CD4-positive, alpha-beta T cell treated with Interferon gamma for 1 hour (primary cell): ENCODE measurements at places on chromosomes 16 and 17.

DNA sequence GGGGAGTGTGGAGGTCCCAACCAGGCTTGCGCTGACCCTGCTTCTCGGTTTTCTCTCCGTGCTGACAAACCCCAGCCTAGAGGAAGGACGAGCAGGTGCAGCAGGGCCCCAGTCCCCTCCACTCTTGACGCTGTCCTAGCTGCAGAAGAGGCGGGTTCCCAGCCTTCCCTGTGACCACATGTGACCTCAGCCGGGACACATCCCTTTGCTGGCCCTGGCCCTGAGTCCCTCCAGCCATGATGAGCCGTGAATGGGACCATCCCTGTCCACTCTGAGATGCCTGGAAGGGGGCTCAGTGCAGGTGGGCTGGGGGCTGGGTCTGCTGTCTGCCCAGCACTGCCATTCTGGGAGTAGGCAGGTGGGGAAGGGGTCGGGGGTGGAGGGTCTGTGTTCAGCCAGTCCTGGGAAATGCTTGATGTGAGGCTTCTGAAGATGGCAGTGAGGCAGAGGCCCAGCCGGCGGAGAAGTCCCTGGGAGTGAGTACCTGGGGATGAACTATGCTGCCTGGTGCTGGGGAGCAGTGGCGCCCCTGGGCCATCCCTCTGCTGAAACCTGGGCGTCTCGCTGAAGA lies 1.9 kb upstream of the TUBB3 start:
- DNase-seq = no peak

GRCh38 chr16:86667035-86667434 lies 88.7 kb downstream of the FOXL1 start:
- no peak for DNase-seq

DNA sequence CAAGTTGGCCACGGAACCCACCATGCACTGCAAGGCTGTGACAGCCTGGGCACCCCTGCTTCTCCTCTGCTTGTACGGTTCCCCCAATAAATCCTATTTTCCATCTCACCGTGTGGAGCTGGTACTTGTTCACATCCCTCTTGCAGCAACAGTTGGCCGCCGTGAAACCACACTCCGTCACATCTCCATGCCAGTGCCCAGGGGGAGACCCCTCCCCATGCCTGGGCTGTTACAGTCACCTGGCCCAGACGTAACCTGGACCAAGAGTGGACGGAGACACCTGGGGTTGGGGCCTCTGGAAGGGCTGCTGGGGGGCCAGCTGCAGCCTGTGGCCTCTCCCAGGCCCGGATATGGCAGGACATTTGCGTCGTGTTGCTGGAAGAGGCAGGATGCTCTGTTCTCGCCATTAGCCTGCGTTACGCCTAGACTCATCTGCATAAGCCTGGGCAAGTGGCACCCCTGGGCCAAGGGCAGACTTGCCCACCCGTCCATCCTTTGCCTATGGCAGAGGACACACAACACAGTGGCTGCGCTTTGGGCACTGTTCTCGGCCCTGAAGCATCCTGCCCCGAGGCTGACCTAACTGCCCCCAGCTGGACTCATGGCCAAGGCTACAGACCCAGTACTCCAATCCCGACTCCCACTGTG lies 14.2 kb upstream of the KREMEN2 start:
- no peak for DNase-seq

- DNase-seq = no peak
Observed at GRCh38 chr16:60230666-60231065, 1496.5 kb upstream of the GOT2 start.

GRCh38 chr17:66498580-66498979 lies 196.2 kb downstream of the PRKCA start:
- DNase-seq = no peak

DNA sequence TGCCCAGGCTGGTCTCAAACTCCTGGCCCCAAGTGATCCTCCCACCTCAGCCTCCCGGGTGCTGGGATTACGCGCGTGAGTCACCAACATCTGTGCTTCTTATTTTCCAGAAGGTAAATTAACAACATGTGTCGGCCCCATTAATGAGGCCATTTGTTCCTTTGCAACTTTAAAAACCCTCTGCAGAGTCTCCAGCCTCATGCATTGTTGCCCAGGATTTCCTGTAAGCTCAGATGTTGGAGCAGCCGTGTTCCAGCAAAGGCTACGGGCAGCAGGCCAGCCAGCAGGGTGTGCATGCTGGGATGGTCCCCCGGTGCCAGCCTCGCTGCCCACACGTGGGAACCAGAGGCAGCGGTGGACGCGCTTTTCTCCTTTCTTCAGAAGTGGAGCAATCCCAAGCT lies 19.1 kb upstream of the HEXD start:
- no peak for DNase-seq

GRCh38 chr17:30422171-30422570 lies 43.4 kb downstream of the CPD start:
- DNase-seq = no peak

DNA sequence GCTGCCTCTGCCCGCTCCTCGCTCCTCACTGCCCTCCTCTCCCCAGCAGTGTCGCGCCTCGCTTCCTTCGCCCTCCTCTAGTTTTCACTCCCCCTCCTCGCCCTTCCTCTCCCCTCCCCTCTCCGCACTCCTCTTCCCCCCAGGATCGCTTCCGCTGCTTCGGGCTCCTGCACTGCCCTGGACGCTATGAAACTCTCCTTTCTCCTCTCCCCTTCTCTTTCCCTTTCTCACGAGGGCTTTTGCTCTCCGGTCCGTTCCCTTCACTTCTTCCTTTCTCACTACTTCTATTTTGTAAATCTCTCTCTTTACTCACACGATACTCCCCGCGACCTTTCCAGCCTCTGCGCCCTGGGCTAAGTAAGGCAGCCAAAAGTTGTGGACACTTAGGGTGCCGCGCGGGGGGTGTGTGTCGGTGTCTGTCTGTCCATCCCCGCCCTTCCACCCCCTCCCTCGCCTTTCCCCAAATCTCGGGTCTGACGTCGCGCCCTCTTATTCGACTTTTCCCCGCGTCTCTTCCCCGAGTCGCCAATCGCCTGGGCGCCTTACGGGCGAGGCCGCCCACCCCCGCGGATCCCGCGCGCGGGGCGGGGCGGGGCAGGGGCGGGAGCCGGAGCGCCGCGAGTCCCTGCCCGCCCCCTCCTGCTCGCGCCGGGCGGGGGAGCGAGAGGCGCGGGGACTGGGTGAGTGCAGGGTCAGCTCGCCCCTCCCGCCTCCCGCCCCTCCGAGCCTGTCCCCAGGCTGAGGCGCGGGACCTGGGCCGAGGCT lies at the start of gene IRX3:
TSS of gene IRX3 (minus strand) at position 422 of the 765 bp plus-strand sequence. CDS start 737 bp downstream, outside the sequence.
- no peak for DNase-seq

GRCh38 chr16:25893332-25893731 lies 201.6 kb downstream of the HS3ST4 start:
- no peak for DNase-seq

DNA sequence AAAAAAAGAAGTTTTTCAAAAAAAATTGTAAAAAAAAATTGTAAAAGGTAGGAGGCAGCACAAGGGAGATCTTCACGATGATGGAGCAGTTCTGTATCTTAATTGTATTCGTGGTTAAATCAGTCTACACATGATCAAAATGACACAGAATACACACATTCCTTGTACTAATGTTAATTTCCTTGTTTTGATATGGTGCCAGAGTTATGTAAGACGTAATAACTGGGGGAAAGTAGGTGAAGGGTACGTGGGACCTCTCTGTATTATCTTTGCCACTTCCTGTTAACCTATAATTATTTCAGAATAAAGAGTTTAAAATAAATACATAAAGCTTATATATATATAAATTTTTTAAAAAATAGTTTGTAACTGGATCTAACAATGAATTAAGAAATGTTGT lies 36.8 kb downstream of the HELZ start:
- DNase-seq = no peak

- no peak for DNase-seq
Observed at GRCh38 chr17:50458701-50459676, 9.7 kb downstream of the CHAD start.

GRCh38 chr17:62696726-62697490 lies 69.4 kb downstream of the MRC2 start:
- DNase-seq = no peak

DNA sequence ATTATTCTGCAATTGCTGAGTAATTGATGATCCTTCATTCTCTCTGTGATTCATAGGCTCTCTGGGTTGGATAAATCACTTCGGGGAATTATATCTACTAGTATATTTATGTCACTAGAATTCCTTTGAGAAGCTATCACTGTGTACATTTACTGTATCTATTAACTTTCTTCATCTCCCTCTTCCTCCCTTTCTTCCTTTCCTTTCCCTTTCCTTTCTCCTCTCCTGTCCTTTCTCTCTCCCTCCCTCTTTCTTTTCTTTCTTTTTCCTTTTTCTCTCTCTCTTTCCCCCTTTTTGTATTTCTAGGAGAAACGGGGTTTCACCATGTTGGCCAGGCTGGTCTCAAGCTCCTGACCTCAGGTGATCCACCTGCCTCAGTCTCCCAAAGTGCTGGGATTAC lies 711.8 kb downstream of the WWOX start:
- DNase-seq = no peak

- DNase-seq = no peak
Observed at GRCh38 chr16:471353-472198, 46.1 kb downstream of the RAB11FIP3 start.

GRCh38 chr17:60395508-60396065 lies 3.7 kb upstream of the USP32 start:
- no peak for DNase-seq

DNA sequence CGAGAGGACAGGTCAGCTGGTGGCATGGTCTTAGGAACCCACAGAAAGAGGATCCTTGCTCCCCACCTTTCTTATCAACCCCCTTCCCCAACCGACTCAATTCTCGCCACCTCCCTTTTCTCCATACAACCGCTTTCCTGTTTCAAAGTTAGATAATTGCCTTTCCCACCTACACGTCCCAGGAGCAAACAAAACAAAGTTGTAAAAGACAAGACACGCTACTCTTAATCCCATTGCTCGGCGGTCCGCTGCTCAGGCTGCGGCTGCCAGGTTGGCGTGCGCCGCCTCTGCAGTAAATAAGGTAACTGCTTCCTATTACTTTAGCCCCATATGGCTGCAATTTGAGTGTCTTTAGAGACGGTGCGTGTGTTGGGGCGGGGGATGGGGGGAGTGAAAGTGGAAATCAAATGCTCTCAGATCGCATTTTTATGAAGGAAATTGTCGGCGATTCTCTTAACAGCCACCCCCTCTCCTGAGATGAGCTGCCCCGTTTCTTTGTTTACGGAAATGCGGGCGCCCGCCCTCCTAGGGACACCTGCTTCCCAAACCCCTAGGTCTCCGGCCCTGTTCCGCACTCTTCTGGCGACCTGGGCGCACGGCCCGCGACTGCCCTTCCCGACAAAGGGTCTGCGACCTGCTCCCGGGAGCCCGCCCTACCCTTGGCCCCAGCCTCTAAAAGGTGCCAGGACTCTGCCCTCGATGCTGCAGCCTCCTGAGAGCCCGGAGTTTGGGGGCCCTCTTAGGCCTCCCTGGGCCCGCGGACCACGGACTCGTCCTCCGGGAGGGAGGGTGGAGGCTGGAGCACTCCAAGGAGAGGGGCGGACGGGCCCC lies 3.7 kb upstream of the CBX8 start:
- DNase-seq = no peak

DNA sequence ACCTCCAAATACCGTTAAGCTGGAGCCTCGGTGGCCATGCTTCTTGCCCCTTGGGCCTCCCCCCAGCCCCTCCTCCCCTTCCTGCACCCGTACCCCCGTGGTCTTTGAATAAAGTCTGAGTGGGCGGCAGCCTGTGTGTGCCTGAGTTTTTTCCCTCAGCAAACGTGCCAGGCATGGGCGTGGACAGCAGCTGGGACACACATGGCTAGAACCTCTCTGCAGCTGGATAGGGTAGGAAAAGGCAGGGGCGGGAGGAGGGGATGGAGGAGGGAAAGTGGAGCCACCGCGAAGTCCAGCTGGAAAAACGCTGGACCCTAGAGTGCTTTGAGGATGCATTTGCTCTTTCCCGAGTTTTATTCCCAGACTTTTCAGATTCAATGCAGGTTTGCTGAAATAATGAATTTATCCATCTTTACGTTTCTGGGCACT lies 928 bp downstream of the HBA1 start:
- DNase-seq = no peak

- no peak for DNase-seq
Observed at GRCh38 chr16:47198180-47198575, 54.4 kb upstream of the NETO2 start.

DNA sequence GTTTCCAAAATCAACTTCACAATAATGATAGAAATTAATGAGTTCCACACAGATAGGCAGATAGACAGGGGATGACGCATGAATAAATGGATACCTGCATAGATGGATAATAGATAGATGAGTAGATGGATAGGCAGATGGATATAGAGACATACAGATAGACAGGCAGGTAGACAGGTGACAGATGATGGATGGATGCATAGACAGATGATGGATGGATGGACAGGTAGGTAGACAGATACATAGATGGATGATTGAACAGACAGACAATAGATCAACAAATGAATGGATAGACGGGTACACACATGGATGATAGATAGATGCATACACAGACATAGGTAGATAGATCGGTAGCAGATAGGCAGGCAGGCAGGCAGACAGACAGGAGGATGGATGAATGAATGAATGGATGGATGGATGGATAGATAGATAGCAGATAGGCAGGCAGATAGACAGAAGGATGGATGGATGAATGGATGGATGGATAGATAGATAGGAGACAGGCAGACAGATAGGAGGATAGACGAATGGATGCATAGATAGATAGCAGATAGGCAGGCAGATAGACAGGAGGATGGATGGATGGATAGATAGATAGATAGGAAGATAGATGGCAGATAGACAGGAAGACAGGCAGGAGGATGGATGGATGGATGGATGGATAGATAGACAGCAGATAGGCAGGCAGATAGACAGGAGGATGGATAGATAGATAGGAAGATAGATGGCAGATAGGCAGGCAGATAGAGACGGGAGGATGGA lies 142.5 kb downstream of the RBFOX3 start:
- no peak for DNase-seq

- DNase-seq = no peak
Observed at GRCh38 chr17:6244253-6244652, 174.1 kb downstream of the WSCD1 start.

- no peak for DNase-seq
Observed at GRCh38 chr16:68772030-68772681, 35.1 kb downstream of the CDH1 start.

GRCh38 chr17:27478901-27479538 lies 22.8 kb downstream of the KSR1 start:
- DNase-seq = no peak

- DNase-seq = no peak
Observed at GRCh38 chr17:29007860-29008455, 2.1 kb upstream of the SEZ6 start.

DNA sequence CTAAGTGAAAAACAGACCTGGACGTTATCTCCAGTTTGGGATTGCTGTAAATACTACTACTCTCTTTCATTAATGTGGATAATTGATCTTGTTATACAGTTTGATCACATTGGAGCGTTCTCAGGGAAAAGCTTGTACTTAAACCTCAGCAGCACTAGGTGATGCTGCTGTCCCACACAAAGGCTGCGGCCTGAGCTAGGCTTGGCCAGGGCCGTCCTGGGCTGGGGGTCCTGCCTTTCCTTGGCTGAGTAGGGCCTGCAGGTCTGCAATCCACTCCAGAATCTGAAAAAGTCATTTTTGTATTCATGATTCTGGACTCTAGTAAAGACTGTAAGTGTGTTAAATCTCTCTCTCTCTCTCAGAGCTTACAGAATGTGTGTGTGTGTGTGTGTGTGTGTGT lies 23.7 kb upstream of the PMFBP1 start:
- DNase-seq = no peak
